ENCODE measurements at places on chromosomes 7 and 10.

DNA sequence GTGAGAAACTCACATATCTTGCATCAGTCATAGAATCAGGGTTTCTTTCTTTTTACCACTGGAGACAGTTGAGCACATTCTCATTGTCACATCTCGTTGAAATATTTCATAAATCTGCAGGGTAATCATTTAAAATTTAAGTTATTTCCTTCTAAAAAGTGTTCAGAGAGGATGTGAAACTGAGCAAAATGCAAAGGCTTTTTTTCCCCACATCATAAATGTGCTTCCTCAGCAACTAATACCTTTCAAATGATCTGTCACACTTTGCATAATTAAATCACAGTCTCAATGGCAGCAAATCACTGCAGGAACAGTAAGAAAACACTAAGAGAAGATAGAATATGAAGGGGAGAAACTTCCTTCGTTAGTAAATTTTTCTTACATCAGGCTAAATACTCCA, 187.5 kb downstream of the EVX1 start:
- DNase-seq: no peak

- no peak for DNase-seq
Observed at GRCh38 chr10:14039968-14040668, 290.6 kb downstream of the FRMD4A start.

DNA sequence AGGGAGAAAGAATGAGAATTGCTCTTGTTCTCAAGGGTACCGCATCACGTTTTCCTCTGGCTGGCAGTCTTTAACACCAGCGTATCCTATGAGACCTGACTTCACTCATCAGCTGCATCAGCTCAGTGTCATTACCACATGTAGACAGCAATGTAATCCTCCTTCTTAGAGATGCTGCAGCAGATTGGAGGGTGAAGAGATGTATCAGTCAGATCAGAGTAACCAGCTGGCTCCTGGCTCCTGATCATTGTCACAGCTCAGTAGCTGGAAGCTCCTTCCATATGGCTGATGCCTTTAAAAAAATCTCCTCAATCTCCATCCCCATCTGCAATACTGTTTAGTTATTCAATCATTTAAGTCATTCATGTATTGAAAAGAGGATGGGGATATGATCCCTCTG, 39.7 kb upstream of the EPHB6 start:
- no peak for DNase-seq

DNA sequence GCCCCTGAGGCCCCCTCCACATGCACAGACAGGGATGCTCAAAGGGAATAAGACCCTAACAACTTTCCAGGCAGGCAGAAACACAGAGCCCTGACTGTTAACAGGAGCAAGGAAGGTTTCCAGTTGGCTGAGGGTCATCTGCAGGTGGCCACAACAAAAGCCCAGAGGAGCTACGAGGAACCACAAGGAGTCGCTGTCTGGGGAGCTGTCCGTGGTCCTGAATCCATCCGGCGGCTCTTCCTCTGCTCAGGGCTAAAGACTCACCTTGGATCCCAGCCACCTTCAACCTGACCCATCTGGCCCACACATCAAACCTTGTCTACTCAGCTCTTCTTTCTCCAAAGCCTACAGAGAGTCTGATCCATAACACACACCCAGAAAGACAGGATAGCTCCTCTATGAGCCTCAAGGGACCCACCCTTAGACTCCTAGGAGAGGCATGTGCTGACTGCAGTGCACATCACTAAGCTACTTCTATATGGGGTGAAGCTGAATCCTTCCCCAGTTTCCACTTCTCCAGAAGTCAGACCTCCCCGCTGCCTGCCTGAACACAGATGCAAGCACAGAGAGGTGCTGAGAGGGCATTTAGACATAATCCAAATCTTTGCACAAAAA, 104.0 kb downstream of the SLIT1 start:
- DNase-seq: peak; percentile 72

DNA sequence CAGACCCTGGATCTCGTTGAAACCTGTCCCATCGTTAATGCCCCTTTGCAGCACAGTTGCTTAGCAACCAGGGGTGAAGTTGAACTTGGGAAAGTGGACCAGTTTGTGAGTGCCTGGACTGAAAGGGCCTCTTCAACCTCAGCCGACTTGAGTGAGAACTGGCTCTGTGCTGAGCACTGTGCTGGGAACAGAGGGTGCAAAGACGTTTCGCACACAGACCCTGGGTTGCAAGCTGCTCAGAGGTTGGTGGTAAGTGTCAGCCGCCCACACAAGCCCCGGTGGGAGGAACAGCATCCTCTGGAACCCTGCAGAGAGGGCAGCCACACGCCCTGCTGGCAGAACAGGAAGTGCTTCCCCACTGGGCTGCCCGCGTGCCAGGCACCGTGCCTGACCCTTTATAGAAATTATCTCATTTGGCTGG, 89.2 kb downstream of the CARD11 start:
- DNase-seq: peak; percentile 46

GRCh38 chr10:33721509-33721908, 387.0 kb upstream of the NRP1 start:
- no peak for DNase-seq

DNA sequence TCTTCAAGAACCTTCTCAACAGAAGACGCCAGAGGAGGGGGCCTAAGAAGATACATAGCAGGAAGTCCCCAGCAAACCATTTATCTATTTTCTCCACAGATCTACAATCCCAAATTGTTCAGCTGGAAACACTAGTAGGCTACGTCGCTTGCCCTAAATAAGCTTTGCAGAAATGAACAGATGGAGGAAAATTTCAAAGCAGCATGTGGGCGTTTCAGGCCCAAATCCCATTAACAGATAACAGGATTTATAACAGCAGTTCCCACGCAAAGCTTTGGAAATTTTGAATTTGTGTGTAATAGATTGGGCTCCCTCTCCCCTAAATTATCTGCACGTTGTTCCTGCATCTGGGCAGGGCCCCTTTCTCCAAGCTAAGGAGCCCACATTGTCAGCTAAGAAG, 60.6 kb upstream of the FRMD4A start:
- DNase-seq: no peak

- DNase-seq: no peak
Observed at GRCh38 chr10:11612021-11613001, 861 bp upstream of the USP6NL start.

DNA sequence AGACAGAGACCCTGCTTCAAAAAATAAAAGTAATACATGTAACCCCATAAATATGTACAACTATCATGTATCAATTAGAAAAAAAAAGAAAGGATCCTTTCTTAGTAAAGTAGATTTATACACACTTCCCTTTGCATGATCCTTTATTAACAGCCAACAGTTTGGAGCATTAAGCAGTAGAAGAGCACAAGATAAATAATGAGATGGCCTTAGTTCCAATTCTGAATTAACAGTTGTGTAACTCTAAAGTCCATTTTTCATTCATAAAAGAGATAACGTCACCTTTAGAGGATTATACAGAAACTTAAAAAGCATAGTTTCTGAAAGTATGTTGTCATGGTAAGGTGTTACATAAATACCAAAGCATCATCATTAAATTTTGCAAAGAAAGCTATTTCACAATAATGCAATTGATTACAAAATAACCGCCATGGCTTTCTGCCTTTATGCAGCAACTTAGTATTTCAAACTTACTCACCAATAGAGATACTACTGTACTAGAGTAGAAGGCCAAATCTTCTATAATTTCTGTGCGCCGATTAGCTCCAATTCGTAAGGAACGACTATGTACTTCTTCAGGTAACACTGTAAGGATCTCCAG, 40.3 kb downstream of the TNPO3 start:
- DNase-seq: no peak

DNA sequence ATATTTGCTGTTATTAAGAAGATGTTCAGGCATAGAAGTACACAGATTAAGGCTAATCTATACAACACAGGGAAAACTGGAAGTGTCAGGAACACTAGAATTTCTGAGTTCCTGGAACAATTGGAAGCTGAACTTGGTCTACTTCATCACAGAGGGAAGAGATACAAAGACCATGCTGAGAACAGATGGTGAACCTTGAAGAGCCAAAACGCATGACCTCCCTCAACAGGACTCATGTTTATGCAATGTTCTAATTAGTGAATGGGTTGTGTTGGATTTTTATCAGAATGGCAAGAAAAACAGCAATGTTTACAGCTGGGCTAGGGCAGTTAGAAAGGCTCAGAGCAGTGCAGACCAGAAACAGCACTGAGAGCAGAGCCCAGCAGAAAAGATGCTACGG, 94.9 kb downstream of the SFMBT2 start:
- DNase-seq: no peak
